ENCODE measurements at places on chromosomes 5 and 9.

- peak; percentile 63 for DNase-seq
Measured at GRCh38 chr9:137305060-137305797, 3.2 kb upstream of the NRARP start.

GRCh38 chr5:118033686-118034338 lies 954.5 kb downstream of the DTWD2 start:
- no peak for DNase-seq

DNA sequence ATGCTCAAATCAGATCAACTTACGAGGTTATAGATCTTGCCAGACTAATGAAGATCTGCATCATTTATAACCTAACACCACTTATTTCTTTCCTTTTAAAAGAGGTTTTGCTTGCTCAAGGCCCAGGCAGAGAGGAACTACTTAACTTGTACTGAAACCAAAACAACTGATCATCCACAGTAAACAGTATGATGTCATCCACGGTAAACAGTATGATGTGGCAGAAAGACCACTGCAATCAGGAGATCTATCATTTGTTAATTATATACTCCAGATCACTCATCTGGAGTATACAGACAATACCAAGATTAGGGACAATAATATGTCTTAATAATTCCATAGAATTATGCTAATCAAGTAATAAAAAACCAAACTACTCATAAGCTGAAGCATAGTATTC lies 116.8 kb downstream of the ADAMTS6 start:
- DNase-seq = no peak

DNA sequence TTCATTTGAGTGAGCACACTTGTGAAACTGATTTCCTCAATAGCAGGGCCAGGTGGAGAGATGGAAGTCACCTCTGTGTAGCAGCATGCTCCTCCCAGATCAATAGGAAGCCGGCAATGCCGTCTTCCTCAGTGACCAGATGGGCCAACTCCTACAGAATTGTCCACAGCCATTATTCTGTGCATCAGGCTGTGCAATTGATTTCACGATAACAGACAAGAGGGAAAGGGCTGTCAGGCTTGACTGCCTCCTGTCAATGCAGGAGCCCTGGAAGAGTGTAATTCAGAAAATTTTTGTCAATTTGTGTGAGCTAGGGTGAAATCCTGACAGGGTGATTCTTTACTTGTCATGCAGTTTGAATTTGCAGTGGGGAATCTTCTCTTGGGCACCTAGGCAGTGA lies 838.4 kb upstream of the NUDT12 start:
- DNase-seq = no peak

- no peak for DNase-seq
Measured at GRCh38 chr9:36162211-36162738, 6.9 kb upstream of the CCIN start.

DNA sequence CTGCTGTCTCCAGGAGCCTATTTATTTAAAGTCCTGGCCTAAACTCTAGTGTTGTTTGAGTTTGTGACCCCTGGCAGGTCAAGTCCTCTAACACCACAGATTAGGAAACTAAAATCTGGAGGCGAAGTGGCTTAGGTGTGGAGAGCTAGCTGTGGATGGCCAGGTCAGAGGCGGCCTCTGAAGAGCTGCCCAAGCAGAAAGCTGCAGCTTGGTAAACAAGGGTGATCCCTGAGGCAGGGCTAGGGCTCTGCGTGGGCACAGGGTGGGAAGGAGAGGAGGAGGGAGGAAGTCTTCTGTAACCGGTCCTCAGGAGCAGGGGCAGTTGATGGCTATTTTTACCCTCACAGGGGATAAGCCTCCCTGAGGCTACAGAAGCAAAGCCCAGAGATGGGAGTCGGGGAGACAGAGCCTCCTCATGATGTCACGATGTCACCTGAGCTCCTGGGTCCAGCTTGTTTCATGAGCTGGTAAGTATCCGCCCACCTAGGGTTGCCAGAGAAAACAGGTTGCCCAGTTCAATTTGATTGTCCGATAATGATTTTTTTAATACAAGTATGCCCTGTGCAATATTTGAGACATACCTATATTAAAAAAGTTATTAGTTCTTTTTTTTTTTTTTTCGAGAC lies 25.9 kb upstream of the BOD1 start:
- no peak for DNase-seq

- no peak for DNase-seq
Measured at GRCh38 chr9:95505717-95506427, 10.9 kb downstream of the PTCH1 start.

DNA sequence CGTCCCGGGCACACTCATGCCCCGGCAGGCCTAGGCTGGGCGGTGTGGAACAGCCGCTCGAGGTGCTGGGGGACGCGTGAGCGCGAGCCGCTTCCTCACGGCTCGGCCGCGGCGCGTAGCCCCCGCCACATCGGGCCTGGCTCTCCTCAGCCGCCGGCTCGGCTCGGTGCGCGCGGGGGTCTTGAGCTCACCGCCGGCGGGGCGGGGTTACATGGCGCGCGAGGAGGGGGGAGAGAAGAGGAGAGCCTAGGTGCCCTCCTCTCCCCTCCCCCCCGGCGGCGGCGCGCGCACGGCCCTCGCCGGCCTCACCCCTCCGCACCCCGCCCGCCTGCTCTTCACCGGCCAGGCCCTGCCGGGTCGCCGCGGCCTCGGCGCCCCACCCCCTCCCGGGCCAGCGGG lies 7.7 kb downstream of the RANBP6 start:
- DNase-seq = peak; percentile 76

DNA sequence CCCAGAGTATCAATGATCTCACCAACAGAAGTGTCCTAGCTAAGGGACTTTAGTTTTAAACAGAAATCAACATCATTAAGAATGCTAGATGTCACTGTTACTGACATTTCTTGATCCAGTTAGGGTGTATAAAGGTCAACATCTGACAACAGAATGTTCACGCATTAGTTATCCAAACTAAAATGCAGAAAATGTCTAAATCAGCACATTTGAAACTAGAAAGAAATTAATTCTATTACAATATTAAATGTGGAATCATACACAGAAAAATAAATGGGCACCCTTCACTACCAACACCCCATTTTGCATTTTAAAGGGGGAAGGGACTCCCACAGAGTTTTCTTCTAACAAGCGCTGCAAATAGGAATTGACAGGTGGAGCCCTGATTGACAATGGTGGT lies 24.5 kb downstream of the ELAVL2 start:
- no peak for DNase-seq

GRCh38 chr5:140169410-140169809 lies 5.6 kb upstream of the CYSTM1 start:
- no peak for DNase-seq

DNA sequence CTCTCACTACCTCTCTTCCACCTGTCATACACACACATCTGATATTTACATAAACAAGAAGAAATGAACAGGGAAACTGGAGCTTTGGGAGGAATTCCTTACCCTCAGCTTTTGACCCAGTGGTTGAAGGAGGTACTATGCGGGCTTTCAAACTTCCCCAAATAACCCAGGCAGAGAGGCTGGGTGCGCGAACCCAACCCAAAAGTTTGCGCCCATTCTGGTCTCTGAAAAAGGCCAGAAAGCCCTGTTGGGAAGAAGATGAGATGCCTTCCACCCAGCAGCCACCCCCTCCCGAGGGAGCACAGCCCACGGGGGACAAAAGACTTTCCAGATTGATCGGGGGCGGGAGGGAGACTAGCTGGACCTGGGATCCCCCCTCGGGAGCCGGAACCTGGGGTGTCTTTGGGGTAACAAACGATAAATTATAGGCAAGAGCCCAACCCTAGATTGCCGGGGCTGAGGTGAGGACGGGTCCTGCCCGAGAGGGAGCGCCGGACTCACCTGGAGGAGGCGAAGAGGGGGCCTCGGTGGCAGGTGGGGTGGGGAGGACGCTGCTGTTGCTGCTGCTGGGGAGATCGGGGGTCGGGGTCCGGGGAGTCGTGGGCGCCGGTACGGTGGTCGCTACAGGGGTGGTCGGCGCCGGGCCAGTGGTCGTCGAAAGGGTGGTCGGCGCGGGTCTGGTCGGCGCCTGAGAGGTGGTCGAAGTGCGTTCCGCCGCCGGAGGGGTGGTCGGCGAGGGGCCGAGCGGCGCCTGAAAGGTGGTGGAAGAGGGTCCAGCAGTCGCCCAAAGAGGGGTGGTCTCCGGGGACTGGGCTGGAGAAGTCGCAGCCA lies 798 bp downstream of the MEGF9 start:
- DNase-seq = peak; percentile 17

DNA sequence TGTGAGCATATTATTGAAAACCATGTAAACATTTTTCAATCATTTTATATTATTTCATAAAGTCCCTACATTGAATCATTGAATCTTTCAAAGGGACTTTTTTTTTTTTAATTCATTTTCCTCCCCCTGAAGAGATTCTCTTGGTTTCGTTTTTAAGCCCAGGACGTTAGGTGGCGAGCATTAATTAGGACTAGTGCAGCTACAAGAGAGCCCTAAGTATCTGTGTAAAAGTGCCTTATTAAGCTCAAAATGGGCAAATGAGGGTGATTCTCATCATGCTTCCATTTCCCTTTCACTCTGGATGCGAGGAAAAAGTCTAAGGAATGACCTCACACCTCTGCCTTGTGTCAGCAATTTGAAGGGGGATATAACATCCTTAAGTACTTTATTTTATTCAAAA lies 517.9 kb upstream of the ITGA1 start:
- no peak for DNase-seq

DNA sequence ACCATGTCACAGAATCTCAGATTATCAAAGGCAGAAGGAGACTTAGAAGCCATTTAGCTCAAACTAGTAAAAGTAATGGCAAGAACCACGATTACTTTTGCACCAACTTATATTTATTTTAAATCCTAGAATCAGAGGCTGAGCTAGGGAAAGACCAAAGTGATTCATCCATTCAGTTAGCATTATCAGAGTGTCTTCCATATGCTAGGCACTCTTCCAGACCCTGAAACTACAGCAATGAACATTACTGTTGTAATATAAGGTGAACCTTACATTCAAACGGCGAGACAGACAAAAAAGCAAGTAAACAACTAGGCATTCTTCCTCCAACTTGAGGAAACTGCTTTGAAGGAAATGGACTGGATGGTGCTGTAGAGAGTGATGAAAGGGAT lies 7.9 kb downstream of the PDE6A start:
- DNase-seq = no peak

GRCh38 chr5:177195307-177195952 lies 61.9 kb downstream of the NSD1 start:
- DNase-seq = no peak

DNA sequence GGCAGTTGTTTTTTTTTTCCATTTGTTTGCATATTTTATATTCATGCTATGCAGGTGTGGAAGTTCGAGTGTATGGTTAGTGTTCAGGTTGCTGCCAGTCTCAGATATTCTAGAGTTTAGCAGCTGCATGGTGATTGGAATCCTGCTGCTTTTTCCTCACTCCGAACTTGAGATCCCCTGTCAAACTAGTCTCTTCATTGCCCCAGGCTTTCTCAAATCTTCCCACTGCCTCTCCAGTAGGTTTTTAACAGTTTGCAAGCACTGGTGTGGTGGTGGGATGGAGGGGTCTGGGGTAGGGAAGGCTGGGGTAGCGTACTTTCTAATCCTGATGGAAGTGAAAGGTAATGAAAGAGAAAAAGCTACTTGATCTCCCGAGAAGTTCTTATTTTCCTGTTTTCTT lies 112.9 kb downstream of the CHSY3 start:
- no peak for DNase-seq

DNA sequence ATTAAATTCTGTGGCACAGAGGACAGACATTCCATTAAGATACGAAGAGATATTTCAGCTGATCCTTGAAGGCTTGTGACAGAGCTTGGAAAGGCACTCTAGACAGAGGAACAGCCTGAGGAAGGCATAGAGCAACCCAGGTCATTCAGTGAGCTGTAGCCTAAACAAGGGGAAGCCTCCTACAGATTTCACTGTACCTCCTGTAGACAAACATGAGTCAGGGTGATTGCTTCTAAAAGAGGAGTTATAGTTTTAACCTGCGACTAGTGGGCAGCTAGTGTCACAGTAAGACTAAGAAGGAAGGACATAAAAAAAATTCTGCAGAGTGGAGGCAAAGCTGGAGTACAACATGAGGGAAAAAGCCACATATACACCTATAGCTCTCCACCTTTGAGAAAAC lies 43.5 kb upstream of the ANKDD1B start:
- DNase-seq = no peak

DNA sequence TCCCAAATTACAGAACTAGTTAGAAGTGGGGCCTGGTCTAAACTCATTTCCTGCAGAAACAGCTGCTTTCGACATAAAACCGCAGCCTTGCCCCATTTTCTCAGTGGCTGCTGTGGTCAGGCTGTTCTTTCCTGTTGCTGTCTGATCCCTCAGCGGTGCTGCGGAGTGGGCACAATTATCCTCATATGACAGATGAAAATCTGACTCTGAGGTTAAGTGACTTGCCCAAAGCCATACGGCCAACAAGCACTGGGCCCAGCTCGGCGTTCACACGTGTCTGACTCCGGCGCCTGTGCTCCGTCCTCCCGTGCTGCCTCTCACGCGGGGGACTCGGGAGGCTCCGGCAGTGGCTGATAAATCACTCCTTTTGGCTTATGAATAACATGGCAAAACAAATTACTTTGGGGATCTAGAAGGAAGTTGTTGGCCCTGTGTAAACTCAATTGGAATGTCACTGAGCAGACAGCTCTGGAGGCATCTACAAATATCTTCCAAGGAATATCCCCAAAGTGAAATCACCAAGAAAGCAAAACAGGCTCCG lies 142.6 kb upstream of the LMX1B start:
- peak; percentile 89 for DNase-seq

- DNase-seq = no peak
Measured at GRCh38 chr9:91884696-91885687, 65.0 kb downstream of the ROR2 start.

DNA sequence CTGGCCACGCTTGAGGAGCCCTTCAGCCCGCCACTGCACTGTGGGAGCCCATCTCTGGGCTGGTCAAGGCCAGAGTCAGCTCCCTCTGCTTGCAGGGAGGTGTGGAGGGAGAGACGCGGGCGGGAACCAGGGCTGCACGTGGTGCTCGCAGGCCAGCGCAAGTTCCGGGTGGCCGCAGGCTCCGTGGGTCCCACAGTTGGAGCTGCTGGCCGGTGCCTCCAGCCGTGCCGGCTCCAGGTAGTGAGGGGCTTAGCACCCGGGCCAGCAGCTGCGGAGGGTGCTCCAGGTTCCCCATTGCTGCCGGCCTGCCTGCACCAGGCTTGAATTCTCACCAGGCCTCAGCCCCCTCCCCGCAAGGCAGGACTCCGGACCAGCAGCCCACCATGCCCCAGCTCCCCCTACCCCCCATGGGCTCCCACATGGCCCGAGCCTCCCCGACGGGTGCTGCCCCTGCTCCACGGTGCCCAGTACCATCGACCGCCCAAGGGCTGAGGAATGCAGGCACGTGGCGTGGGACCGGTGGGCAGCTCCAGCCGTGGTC lies 192.8 kb upstream of the IZUMO3 start:
- no peak for DNase-seq

GRCh38 chr5:115811406-115811805 lies 5.1 kb downstream of the CDO1 start:
- no peak for DNase-seq

GRCh38 chr5:53543401-53543800 lies 17.0 kb upstream of the NDUFS4 start:
- DNase-seq = no peak

DNA sequence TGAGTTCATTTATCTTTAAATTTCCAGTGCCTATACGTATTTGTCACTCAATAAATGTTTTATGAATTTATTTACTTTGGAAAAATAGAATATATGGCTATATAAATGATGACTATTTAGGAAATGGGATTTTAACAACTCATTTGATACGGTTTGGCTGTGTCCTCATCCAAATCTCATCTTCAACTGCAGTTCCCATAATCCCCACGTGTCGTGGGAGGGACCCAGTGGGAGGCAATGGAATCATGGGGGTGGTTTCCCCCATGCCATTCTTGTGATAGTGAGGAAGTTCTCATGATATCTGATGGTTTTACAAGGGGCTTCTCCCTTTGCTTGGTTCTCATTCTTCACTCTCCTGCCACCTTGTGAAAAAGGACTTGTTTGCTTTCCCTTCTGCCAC lies 187.6 kb upstream of the EFNA5 start:
- no peak for DNase-seq
